ENCODE measurements at places on chromosomes 12 and 14.

- DNase-seq = no peak
Observed at GRCh38 chr12:78392918-78393317, 471.7 kb upstream of the SYT1 start.

GRCh38 chr12:128914908-128915563 lies 61.8 kb downstream of the GLT1D1 start:
- DNase-seq = no peak

- DNase-seq = no peak
Observed at GRCh38 chr12:49872781-49873181, 29.9 kb upstream of the BCDIN3D start.

- no peak for DNase-seq
Observed at GRCh38 chr12:65335021-65335714, 56.7 kb downstream of the MSRB3 start.

DNA sequence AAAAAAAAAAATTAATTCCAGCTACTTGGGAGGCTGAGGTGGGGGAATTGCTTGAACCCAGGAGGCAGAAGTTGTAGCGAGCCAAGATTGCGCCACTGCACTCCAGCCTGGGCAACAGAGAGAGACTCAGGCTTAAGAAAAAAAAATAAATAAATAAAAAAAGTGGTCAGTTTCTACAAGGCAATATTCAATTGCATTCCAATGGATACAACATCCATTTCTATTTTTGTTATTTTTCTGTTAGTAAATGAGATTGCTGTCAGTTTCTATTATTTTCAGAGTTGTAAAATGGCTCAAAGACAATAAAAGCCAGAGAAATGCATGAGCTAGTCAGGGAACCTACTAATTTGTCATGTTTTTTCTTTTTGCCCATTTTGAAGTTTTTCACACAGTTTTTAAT lies 119.2 kb downstream of the PDE3A start:
- DNase-seq = no peak

GRCh38 chr14:102479777-102480176 lies 29.8 kb downstream of the ANKRD9 start:
- DNase-seq = no peak

GRCh38 chr12:106378788-106379187 lies 21.2 kb downstream of the POLR3B start:
- DNase-seq = no peak

DNA sequence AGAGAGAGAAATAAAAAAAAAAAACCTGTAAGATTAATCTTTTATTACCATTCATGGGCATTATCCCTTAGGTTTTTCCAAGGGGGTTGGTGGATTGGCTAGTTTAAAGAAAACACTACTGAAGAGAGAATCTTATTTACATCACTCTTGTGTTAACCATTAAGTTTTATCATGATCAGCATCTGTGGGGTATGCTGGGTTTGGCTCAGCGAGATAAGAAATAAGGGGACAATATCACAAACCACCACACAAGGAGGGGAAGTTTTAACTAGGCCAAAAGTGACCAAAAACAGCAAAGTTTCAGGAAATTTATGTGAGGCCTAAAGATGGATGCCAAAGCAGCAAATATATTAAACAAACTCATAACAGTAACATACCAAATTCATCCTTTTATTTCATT lies 548.6 kb downstream of the SLC16A7 start:
- no peak for DNase-seq

DNA sequence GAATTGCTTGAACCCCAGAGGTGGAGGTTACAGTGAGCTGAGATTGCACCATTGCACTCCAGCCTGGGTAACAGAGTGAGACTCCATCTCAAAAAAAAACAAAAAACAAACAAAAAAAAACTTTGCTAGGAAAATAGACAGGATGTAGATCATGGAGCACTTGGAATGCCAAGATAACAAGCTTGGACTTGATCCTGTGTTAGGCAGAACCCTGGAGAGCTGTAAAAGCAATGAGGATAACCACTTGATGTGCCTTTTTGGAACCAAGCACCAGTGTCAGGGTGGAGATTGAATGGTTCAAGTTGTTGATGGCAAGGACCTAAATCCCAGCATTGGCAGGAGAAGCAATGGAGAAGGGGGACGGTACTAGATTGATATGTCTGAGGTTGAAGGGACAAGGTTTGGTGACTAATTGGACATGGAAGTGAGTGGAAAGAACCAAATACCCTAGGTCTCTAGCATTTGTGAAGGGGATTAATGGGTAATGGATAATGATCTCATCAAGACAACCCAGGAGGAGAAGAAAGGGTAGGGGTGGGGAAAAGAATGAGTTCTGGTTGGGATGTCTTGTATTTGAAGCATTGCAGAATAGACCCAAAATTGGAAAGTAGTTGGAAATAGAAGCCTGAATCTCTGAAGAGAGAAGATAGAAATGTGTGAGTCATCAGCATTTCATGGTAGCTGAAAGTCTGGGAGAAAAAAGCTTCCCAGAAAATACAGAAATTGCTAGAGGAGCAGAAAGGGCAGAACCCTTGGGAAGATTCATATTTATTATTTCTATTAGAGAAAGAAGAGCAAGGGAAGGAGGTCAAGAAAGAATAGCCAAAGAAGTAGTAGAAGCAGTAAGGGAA lies 176.7 kb downstream of the NUAK1 start:
- no peak for DNase-seq

GRCh38 chr12:128856035-128856790 lies 2.9 kb downstream of the GLT1D1 start:
- DNase-seq = no peak

DNA sequence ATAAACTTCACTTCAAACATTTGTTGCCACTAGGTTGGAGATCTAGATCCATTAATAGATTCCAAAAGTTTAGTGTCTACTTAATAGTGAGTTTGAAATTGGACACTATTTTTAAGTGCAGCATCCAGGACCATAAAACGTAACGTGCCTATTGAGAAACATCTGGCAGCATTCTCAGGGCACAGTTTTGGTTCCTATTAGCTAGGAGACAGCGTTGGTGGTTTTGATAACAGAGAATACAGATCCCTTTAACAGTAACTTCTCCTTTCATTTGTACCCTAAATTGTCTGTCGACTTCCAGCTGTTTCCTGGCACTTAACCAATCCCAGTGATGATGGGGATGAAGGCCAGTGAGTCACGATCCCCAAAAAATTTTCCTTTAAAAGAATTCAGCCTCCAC lies 25.8 kb downstream of the KCNK10 start:
- DNase-seq = no peak

DNA sequence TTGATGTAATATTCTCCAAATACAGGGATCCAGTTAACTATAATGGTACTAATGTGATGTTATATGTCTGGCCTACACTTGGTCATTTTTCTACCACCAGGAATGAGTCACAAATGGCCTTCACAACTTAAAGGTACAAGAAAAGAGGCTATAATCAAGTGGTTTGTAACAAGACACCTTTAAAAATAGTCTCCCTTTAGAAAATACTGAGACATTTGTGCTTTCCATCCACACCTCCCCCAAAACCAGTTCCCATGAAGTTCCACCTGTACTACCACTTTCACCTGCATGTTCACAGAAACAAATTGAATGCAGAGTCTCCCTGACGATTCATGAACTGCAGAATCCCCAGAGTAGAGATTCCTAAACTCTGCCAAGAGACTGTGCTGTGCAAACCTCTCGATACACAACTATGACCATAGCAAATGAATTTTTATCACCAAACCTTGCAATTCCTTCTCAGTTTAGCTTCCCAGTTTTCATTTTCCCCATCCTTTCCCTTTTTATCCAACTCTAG lies 6.0 kb downstream of the BTG1 start:
- no peak for DNase-seq

GRCh38 chr14:89270439-89271227 lies 146.4 kb downstream of the FOXN3 start:
- DNase-seq = no peak

DNA sequence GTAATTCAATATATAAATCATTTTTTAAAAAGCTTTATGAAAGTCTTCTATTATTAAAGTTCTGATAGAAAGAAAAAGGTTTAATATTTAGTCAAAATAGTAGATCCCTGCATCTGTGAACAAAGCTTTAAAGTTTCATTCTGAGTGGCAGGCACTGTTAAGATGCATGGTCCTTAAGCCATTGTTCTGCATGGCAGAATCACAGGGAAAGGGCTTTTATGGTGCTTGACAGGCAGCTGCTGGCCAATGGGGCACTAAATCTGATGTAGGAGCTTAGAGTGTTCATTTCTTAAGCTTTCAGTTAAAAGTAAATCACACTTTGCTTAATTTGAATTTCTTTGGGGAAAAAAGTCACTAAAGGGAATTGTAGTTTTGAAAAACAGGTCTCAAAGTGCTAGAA lies 148.2 kb downstream of the PLEKHA5 start:
- no peak for DNase-seq

DNA sequence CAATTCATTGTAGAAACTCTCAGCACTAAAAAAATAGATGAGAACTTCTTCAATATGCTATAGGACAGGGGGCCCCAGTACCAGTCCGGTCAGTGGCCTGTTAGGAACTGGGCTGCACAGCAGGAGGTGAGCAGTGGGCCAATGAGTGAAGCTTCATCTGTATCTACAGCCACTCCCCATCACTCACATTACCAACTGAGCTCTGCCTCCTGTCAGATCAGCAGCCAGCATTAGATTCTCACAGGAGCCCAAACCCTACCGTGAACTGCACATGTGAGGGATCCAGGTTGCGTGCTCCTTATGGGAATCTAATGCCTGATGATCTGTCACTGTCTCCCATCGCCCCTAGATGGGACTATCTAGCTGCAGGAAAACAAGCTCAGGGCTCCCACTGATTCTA lies 15.7 kb upstream of the ANO2 start:
- DNase-seq = no peak

DNA sequence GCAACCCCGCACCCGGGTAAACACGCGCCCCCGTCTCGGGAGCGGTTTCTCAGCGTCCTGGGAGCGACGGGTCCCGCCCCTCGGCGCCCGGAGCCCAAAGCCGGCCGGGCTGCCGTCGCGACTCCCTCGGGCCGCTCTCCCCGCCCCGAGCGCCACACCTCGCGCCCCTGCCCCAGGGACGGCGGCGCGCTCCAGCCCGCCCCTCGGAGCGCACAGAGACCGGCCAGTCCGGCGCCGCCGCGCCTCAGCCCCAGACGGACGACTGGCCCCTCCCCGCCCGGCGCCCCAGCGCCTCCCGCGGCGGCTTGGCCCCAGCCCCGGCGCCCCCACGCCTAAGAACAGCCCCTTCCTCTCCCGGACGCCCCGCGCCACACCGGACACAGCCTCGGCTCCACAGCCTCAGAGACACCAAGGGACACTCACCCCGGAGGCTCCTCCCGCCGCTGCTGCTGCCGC lies 411 bp downstream of the BTBD7 start:
- DNase-seq = peak; percentile 63

DNA sequence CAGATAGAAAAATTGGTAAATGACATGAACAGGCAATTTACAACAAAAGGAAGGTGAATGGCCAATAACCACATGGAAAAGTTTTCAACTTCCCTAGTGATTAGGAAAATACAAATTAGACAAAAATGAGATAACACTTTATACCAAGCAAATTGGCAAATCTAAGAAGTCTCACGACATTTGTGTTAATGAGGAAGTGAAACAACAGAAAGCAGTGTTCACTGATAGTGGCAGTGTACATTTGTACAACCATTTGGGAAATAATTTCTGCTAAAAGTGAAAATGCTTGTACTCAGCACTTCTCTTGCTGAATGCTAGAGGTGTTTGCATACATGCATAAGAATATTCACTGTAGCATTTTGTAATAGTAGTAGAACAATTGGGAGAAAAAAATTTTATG lies 126.6 kb downstream of the LLPH start:
- no peak for DNase-seq

GRCh38 chr14:23018107-23018506 lies 8.2 kb upstream of the C14orf93 start:
- no peak for DNase-seq

- no peak for DNase-seq
Observed at GRCh38 chr12:131765961-131766360, 55.1 kb downstream of the SFSWAP start.

DNA sequence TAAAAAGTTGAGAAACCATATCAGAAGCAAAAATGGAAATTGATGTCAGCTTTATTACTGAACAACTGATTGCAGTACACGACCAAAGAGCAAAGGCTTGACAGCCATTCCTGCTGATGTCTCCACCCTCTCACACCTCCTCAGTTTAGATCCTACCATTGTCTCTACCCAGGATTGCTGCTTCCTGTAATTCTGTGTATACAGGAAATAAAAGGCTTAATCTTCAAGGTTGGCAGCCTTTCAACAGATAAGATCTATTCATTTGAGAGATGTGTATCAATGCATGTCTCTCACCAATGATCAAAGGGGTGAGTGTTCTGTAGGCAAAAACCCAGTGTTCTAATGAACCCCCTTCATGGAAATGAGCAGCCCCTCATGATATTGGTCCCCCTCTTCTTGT lies 27.0 kb downstream of the SLCO1C1 start:
- DNase-seq = no peak

DNA sequence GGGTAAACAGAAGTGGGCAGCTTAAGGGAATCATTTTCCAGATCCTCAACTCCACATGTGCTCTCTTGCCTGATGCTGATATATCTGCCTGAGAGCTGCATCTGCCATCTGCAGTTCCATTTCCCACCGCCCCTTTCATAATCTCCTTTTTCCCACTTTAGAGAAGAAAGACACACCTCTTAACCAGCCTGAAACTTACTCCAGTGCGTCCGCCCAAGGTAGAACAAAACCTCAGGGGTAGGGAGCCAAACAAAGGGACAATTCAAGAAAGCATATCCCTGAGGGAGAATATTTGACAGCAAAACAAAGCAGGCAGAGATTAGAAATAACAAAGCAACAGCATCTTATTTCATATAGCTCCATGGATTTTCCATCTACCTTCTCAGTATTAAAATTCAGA lies 4.3 kb downstream of the MDM1 start:
- DNase-seq = no peak

DNA sequence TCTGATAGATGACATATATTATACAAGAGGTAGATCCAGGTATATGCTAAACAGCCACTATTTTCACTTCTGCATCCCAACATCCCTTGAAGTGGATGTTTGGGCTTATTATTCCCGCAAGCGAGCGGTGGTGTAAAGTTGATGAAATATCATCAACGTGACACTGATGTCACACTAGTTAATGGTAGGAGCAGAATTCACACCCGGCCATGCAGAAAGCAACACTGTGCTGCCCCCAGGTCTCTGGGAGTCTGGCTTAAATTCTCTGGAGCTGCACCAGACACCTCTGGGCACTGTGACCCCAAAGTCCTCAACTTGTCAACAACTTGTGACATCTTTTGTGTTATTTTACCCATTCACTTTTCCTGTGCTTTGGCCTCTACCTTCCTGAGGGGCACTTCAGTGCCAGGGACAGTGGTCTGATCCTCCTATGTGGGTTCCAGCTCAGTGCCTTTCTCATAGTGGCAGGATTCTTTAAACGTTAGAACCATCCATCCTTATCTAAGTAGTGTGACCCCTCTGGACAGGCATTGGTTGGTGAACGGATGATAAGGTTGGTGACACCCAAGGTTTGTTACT lies 952 bp downstream of the DRAM1 start:
- no peak for DNase-seq
